ENCODE measurements at places on chromosomes 5 and 9. TPM values are rescaled to one million over a fixed set of nuclear protein-coding genes. Genes with fewer than 3 reads are reported as not detected.

PHYHD1 gene
- 71.2 TPM for total RNA-seq

DNA sequence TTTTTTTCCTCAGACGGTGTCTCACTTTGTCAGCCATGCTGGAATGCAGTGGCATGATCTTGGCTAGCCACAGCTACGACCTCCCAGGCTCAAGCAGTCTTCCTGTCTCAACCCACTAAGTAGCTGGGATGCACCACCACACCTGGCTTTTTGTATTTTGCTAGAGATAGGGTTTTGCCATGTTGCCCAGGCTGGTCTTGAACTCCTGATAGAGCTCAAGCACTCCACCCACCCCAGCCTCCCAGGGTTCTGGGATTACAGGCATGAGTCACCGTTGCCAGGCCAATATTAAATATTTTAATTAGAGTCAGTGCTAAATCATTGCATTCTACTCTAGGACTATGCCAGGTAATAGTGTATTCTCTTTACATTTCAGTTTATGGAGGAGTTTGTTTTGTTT lies 41.5 kb downstream of the UBE2R2 start:
- peak; percentile 45 for DNase-seq

TAS2R1 gene
- total RNA-seq = not detected

- no peak for DNase-seq
Measured at GRCh38 chr9:545480-545879, 296.0 kb upstream of the DMRT1 start.

DNA sequence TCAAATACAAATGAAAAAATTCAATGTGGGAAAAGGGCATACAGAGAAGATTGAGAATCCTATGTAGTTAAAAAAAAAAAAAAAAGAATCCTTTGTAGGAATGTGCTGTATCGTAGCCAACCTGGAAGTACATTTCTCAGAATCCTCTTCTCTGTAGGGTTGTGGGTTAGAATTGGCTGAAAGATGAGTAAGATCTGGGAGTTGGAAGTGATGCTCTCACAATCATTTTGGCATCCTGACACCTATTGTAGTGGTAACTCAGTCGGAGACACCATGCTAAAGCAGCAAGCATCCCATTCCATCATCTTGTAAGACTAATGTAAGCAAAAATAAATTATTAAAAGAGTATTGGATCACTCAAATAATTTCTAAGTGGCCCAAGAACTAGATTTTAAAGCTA lies 30.6 kb downstream of the MRPL22 start:
- no peak for DNase-seq

DNA sequence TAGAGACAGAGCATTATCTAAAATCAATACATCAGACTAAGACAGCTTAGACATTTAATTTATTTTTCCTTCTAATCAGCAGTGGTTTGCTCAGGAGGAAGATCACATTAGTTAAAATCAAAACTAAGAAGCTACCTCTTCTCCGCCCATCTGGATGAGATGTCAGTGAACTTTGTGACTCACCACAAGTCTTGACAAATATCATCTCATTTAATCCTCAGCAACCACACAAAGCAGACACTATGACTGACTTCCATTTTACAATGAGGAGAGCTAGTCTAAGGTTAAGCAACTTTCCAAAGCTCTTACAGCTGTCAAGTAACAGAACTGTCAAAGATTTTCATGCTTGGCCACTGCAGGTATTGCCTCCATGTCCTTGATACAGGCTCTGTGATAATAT lies 289.5 kb downstream of the DEPDC1B start:
- no peak for DNase-seq

ADGRV1 gene
- 0.35 TPM for total RNA-seq

DNA sequence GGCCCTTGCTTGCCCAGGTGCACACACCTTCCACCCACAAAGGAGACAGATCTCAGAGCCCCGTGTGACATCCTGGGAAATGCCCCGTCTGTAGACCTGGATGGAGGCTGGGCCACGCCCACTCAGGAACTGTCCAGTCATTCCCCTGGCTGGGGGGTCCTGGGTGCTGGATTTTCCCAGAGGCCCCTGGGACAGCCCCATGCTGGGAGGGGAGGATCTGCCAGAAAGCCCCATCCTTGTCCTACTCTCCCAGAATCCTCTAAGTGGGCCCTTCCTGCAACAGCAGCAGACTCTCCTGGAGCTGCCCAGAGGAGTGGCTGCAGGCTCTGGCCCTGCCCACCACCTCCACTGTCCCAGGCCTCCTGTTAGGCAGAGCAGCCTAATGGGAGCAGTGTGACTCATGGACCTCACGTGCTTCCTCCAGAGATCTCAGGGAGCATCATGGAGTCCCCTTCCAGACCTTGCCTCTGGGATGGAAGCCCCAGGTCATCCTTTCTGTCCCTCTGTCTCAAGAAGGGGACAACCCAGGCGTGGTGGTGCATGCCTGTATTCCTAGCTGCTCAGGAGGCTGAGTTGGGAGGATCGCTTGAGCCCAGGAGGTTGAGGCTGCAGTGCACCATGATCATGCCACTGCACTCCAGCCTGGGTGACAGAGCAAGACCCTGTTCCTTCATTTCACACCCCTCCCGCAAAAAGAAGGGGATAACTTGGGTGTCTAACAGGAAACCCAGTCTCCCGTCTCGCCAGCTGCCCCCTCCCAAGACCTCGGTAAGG lies 51.7 kb downstream of the JADE2 start:
- DNase-seq = peak; percentile 65

GRCh38 chr9:109781086-109781485 lies 1.1 kb downstream of the PALM2AKAP2 start:
- no peak for DNase-seq

CCNO gene
- 3.3 TPM for total RNA-seq

GRCh38 chr5:60257596-60258271 lies 364.2 kb upstream of the PDE4D start:
- DNase-seq = no peak

DNA sequence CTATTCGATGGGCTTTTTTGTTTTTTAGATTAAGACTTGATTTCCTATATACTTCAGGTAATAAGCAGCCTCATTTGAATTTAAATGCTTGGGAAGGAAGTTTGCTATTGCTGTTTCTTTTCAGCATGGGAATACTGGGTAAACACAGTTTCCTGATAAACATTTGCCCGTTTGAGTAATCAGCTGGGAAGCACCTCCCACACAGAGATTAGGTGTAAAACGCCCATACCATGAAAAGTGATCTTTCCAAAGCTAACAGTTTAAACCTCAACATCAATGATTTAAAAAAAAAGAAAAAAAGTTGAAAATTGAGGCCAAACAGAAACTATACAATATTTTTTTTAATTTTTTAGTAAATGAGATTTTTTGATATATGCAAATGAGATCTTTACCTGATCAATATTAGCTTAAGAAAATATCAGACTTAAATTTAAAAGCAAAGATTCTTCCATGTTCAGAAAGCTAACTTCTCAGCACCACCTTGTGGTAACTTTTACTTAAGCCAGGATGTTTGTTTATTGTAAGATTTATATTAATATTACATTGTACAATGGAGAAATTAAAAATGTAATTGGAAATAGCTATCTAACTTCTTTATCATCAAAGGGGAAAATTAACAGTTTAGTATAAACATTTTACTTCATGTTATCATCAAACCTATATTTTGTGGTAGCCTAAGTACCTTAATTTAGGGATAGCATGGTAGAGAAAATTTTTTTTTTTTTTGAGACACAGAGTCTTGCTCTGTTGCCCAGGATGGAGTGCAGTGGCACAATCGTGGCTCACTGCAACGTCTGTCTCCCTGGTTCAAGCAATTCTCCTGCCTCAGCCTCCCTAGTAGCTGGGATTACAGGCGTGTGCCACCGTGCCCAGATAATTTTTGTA lies 39.8 kb downstream of the F2RL2 start:
- peak; percentile 35 for DNase-seq

- peak; percentile 46 for DNase-seq
Measured at GRCh38 chr9:79651251-79651795, 79.6 kb downstream of the TLE4 start.

- peak; percentile 67 for DNase-seq
Measured at GRCh38 chr5:149961957-149962409, 1.4 kb downstream of the SLC26A2 start.

DEPDC1B gene
- total RNA-seq = 17.9 TPM

CXCL14 gene
- 51.1 TPM for total RNA-seq

NUP214 gene
- total RNA-seq = 11.5 TPM
